CD8-positive, alpha-beta memory T cell (primary cell): ENCODE measurements at places on chromosomes 3 and 15. TPM values are rescaled to one million over a fixed set of nuclear protein-coding genes. Genes with fewer than 3 reads are reported as not detected.

DNA sequence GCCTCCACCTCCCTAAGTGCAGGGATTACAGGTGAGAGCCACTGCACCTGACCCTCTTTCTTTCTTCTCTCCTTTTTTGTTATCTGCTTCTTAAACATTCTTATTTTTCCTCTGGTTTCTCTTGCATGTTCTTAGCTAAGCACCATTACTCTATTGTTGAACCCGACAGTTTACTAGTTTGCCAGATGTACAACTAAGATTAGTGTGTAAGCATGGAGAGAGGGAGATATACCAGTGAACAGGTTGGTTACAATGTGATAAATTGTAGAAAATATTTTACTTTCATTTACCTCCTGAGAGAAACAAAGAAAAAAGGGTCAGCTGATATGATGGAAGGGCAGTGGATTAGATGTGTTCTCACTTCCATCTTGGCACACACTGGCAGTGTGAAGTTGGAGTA lies 4.9 kb downstream of the HAUS2 start:
- no peak for DNase-seq

CD200R1 gene
- total RNA-seq: 3.5 TPM

ROPN1B gene
- total RNA-seq: not detected

THAP10 gene
- 0.20 TPM for total RNA-seq
